ENCODE measurements at places on chromosomes 3 and 15.

DNA sequence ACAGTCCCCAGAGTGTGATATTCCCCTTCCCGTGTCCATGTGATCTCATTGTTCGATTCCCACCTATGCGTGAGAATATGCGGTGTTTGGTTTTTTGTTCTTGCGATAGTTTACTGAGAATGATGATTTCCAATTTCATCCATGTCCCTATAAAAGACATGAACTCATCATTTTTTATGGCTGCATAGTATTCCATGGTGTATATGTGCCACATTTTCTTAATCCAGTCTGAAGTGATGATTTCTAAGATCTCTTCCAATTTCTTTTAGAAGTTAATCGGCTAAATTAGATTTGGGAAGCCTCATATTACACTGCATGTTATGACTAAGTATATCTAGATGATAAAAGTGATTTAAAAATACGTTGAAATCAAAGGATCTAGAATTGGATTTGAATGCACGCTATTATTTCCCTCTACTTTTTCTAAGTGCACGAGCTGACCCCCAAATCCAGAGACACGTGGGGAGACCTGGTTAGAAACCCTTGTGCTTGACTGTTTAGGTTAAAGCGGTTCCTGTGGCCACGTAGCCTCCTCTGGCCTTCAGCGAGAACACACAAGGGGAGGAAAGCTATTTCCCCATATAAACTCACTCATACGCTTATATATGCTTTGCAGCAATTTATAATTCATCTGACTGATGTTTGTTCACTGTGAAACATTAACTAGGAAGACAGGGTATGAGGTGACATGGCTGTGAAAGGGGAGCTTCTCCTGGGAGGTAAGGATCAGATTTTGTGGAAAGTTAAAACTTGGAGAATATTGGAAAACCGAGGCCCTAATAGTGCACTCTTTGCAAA is 243.8 kb downstream of the PDZRN3 start:
- no peak for DNase-seq

GRCh38 chr15:69275933-69276560 is 22.7 kb upstream of the PAQR5 start:
- DNase-seq: no peak

GRCh38 chr15:82047453-82048400 is 1.9 kb upstream of the MEX3B start:
- no peak for DNase-seq

- no peak for DNase-seq
Measured at GRCh38 chr3:71689291-71689690, 35.9 kb downstream of the EIF4E3 start.

- no peak for DNase-seq
Measured at GRCh38 chr15:70470556-70471191, 292.7 kb downstream of the UACA start.

GRCh38 chr3:123324880-123325765 is 123.4 kb downstream of the SEC22A start:
- no peak for DNase-seq

DNA sequence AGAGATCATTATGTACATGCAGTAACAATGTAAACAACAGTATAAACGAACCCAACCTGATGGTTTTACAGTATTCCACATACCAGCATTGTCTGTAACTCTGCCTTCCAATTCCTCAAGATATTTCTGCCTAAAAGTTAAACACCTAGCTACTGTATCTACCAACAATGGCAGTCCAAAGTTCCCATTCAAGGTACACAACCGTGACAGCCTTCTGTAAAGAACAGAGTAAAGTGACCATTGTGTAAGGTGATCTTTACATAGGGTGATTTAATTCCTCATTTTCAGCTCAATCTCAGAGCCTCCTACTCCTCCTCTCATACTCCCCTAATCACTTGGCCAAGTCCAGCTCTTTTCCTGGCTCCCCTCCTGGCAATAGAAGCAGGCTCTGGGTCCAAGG is 10.4 kb downstream of the SECISBP2L start:
- no peak for DNase-seq

DNA sequence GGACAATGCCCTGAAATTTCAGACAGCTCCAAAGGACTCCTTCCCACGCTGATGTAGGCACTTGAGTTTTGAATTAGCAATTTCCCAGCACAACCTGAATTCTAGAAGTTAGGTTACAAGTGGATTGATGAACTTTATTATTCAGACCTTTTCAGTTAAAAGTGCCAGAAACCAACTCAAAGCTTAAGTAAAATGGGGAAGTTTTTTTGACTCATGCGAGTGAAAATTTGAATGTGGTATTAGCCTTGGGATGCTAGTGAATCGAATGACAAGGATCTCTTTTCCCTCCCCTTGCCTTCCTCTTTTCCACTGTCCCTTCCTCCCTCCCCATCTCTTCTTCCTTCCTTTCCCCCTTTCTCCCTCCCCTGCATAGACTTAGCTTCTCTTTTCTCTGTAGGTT is 295.1 kb upstream of the PROK2 start:
- no peak for DNase-seq

GRCh38 chr3:73107215-73107614 is 45.8 kb downstream of the EBLN2 start:
- no peak for DNase-seq

- no peak for DNase-seq
Measured at GRCh38 chr3:159856590-159857104, 132.0 kb upstream of the IL12A start.

- no peak for DNase-seq
Measured at GRCh38 chr15:32775103-32775502, 57.3 kb downstream of the GREM1 start.

GRCh38 chr15:43483297-43484128 is 9.4 kb downstream of the TP53BP1 start:
- peak; percentile 19 for DNase-seq

DNA sequence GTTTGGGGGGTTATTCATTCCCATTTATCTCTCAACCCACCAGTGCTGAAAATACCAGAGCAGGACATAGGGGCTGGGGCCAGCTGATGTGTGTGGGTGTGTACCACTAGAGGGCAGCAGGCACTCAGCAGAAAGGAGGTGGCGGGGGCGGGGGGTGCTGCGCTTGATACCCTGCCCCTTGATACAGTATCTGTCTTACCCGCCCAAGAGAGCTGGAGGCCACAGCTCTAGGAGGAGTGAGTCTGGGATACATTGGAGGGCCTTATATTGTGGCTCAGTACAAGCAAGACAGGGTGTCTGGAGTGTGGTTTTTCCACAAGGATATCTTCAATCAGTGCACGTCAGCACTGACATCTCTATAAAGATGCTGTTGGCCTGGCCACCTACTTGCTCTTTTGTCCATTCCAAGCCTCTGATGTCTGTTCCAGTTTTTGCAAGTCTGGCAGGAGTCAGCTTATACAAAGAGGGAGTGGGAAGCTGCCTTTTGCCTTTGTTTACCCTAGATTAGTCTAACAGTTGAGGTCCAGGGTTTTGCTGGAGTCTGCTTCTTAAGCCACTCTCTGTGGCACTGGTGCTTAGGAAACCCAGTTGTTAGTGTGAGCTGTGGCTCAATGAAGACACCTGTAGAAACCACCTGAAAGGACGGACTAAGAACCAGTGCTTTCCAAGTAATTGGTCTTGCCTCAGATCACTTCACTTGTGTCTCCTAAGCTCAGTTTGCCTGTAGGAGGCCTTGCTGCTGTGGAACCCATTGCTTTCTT is 1.5 kb upstream of the RBM15B start:
- peak; percentile 59 for DNase-seq

DNA sequence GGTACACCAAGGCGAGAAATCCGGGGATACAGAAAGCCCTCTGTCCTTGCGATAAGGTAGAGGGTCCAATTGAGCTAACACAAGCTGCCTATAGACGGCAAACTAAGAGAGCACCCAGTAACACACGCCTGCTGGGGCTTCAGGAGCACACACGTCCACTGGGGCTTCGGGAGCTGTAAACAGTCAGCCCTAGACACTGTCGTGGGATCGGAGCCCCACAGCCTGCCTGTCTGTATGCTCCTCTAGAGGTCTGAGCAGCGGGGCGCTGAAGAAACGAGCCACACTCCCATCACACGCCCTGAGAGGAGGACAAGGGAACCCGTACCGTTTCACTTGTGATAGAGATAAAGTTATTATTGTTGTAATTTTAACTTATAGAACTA is 486 bp downstream of the SAMMSON start:
- no peak for DNase-seq

- DNase-seq: no peak
Measured at GRCh38 chr3:155714295-155714718, 30.6 kb downstream of the PLCH1 start.

GRCh38 chr15:75900577-75900976 is 3.1 kb upstream of the FBXO22 start:
- DNase-seq: no peak

DNA sequence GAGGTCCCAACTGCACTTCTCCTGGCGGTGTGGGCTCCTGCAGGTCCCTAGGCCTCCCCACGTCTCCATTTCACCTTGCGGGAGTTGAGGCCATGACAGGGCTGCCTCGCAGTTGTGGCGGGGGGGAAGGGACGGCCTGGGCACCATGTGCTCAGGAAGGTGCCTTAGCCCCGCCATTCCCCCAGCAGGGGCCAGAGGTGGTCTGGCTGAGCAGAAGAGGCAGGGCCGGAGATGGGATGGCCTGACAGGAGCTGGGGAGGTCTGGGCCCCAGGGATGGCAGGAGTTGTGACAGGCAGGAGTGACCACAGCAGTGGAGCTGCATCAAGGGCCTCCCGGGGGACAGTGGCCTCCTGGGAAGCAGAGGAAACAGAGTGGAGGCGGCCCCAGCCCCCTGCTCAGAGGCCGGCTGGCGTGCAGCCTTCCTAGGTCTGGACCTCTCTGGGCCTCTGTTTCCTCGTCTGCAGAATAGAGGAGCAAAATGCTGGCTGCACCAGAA is 18.7 kb upstream of the KLF15 start:
- DNase-seq: no peak

Data from CD4-positive, alpha-beta T cell treated with Interleukin-15 for 4 hours (primary cell).